ENCODE measurements at places on chromosomes 4 and X.

GRCh38 chrX:120287513-120288112, 23.6 kb downstream of the TMEM255A start:
- DNase-seq = no peak

GRCh38 chr4:1787411-1788077, 5.5 kb upstream of the FGFR3 start:
- DNase-seq = no peak

DNA sequence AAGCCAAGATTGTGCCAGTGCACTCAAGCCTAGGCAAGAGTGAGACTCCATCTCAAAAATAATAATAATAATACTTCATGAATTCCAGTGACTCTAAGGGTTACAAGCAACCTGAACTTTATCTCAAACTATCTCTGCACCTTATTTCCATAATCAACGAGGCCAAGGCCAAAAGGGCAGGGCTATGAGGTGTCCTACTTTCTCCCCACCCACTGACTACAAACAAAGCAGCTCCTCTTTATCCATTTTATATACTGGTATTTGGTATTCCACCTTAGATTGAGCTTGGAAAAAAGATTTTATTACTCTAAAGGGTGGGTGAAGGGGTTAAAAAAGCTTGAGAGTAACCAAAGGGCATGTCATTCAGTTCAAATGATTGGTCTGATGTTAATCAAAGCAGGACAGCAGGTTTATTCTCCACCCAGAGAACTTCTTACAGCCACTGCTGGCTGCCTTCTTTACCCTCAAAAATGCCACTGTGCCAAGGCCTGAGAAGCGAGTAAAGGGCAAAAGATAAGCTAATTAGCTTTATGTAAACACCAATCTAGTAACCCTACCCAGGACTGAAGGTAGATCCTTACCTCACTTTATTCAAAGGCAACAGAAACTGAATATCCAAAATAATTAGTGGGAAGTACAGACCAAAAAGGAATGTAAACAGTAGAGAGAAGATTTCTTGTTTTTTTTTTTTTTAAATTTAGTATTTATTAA, 28.2 kb downstream of the APOO start:
- DNase-seq = no peak

GRCh38 chrX:39125834-39126233, 324.6 kb downstream of the MID1IP1 start:
- no peak for DNase-seq

All from Karpas-422 (cell line).